RPMI8226 (cell line): ENCODE measurements at places on chromosomes 12 and 14.

DNA sequence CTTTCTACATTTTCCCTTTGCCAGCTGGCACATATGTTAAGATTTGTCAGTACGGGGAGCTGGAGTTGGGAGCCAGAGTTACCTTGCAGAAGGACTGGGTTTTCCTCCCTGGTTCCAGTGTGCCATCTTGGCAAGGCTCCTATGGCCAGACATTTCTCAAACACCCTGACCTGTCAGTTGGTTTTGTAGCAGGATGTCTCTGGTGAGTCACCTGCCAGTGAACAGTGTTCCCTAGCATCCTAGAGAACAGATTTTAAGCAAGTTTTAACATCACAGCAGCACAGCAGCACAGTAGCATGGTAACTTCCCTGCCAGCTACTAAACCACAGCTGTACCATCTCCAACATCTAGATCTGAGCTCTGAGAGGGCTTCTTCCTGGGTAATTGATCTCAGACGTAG, 26.2 kb upstream of the KTN1 start:
- no peak for DNase-seq

DNA sequence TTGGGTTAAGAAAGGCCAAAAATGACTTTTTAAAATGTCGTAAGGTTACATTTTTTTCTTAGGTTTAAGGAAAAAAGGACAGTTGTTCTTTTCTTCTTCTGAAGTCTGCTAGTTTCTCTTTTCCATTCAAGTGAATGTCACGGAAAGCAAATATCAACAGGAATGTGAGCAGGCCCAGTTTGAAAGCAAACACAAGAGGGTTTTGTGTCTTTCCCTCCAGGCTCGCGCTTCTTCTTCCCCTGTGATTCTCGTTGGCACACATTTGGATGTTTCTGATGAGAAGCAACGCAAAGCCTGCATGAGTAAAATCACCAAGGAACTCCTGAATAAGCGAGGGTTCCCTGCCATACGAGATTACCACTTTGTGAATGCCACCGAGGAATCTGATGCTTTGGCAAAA, 85.4 kb downstream of the LRRK2 start:
- DNase-seq, result no peak

- DNase-seq, result no peak
Observed at GRCh38 chr12:12229556-12230092, 37.2 kb downstream of the LRP6 start.

- no peak for DNase-seq
Observed at GRCh38 chr14:100333311-100333710, 10.2 kb downstream of the SLC25A47 start.

DNA sequence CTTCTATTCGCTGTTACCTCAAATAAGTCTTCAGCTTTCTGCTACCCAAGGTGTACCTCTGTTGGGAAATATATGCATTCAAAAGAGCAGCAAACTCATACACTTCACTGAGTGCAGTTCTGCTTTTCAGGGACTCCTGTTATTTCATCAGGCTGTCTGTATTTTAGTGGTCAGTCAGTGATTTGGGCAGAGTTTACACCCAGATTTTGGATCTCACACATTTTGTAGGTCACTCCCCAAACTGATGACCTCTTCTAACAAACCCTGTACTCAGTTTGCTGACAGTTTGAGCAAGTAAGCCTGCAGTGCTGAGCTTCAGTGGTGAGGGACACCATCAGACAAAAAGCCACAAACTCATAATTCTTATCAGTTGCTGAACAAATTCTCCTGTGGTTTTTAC, 8.2 kb upstream of the WASHC4 start:
- no peak for DNase-seq

GRCh38 chr12:130083734-130084133, 78.5 kb upstream of the FZD10 start:
- DNase-seq, result no peak

DNA sequence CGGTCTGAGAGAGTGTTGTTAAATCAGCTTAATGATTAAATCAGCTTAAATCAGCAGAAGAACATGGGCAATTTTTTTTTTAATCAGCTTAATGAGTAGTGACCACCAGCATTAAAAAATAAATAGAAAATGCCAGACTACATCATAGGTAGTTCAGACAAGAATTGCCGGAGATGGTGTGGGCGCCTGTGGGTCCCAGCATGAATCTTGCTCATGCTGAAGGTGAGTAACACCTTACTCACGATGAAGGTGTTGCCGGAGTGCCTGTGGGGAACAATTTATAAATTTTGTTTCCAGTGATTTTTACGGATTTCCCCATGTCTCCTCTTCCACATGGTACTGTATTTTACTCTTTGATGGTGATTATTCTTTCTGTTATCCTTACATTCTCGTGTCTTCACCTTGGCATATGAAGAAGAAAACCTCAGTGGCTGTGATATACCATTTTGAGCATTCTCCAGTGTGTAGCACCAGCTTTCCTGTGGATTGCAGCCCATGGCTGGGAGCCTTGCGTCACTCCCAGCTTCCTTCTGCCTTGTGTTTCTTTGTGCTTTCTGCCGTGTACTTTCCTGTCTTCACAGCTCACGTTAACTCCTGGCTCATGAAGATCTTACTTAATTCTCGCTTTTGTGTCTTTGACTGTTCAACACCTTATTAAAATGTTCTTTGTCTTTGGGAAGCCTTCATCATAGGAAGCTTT, 4.7 kb downstream of the TDRD9 start:
- DNase-seq, result no peak

- DNase-seq, result peak; percentile 52
Observed at GRCh38 chr12:90959538-90960139, 4.7 kb upstream of the CCER1 start.

DNA sequence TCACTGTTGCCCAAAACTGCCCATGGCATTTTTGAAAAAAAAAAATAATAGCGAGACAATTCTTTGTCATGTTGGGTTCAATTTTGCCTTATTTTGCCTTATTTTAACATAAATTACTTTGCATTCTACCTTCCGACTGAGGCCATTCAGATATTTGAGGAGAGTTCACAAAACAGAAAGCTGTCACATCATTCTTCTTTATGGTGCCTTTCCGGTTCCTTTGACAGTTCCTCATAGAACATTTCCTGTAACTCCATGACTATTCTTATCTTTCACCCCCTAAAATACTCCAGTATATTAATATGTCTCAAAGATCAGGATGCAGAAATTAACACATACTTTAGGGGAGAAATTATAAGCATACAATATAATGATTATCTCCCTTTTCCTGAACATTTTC, 476.7 kb downstream of the NOVA1 start:
- no peak for DNase-seq

GRCh38 chr12:116319898-116320621, 42.6 kb upstream of the MED13L start:
- DNase-seq, result peak; percentile 28

DNA sequence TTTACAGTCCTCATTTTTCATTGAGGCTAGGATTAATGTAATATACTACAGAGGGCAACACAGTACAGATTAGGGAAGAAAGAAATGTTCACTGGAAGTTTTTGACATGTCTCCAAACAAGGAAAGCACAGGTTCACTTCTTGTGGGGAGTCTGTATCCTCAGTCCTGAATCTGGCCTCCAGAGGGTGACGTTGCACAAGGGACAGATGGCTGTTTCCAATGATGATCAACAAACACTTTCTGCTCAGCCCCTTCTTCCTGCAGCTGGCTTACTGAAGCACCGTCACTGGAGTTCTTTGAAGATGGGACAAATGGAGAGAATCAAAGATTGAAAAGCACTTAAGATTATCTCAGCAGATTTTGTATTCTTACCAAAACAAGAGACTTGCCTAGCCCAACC, 123.3 kb upstream of the OR4E1 start:
- DNase-seq, result peak; percentile 3

DNA sequence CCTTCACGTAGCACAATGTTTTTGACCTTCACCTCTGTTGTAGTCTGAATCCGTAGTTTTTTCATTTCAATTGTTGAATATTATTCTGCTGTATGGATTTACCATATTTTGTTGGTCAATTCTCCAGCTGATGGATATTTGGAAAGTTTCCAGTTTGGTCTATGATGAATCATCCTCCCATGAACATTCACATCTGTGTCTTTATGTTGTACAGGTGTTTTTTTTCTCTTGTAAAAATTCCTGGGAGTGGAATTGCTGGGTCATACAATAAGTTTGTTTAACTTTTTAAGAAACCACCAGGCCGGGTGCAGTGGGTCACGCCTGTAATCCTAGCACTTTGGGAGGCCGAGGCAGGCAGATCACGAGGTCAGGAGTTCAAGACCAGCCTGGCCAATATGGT, 36.7 kb upstream of the GNG2 start:
- DNase-seq, result no peak

DNA sequence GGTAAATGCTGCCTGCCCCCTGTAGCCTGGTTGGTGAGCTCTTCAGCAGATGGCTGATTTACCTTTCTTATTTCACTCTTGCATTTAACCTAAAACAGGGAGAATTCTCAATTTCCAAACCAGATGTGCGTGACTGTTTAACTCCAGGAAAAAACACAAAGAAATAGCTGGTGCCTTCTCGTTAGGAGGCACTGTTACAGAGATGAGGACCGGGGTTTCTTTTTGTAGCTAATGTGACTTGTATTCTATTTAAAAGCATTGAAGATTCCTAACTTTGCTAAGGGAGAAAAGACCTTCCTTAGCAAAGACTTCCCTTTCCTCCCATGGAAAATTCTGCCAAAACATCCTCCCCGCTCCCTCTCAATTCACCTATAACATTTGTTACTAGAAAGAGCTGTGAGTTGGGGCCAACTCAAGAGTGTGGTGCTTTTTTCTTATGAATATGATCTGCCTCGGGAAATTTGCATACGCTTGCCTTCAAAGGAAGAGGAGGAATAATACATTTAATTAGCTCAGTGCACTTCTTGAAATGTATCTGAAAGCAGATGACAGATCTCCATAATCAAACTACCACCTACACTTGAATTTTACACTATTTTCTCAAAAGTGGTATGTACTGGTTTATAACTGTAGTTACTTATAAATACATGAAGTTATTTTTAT, 102.0 kb upstream of the ARID2 start:
- DNase-seq, result no peak

DNA sequence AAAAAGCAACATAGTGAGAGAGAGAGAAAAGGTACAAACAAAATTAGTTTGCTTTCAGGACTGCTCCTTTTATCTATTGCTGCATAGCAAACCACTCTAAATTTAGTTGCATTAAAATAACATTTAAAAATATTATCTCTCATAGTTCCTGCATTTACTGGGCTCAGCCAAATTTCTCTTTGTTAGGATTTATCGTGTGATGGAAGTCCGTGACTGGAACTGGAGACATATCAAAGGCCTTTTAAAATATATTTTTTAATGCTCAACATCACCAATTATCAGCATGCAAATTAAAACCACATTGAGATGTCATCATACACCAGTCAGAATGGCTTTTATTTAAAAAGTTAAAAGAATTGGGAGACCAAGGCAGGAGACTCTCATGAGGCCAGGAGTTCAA, 107.6 kb upstream of the SYT1 start:
- DNase-seq, result no peak

- DNase-seq, result no peak
Observed at GRCh38 chr12:75190846-75191245, 18.8 kb downstream of the KCNC2 start.

DNA sequence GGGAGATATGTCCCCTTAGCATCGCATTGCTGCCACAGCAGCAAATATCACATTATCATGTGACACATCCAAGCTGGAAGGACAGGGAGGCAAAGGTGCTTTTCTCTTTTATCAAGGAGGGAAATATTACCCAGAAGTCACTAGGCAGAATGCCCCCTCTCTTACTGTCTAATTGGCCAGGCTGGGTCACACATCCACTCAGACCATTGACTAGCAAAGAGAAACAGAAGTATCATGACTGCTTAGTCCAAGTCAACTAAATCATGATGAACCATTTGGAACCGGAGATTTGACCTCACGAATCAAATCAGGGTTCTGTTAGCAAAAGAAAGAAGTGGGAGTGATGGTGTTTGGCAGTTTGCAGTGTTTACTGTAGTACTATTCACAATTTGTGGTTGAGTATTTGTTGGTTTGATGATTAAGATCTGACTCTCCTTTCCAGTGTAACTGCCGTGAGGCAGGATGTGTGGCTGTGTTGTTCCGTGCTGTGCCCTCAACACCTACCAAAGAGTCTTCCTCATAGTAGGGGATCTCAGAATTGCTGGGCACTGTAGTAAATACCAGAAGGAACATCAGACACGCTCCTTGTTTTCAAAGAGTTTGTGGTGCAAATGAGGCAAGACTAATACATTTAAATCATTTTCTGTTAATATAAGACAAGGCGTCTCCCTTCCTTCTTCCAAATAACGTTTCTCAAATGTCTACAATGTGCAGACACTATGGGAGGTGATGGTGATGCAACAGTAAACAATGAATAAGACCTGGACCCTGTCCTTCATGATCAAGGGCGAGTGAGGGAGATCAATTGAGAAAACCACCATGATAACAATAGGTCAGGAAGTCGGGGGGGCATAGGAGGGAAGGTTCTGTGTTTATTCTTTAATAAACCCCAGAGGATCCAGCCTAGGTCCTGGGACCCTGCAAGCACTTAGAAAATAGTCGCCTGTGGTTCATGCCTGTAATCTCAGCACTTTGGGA, 194.4 kb upstream of the CRY1 start:
- DNase-seq, result no peak

DNA sequence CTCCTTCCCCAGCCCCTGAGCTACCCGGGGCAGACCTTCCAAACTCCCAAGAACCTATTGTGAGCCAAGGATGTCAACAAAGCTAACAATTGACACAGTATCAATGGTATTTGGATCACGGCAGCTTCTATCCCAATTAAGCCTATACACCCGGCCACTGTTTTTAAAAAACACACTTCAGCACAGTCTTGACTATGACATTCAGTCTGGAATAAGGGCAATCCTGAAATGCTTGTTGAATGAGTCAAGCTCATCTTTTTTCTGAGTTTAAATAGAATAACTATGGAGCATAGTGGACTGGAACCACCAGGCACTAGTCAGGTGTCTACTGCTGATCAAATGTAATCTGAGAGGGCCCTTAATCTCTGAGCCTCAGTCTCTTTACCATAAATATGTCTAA, 5.7 kb downstream of the DENND5B start:
- DNase-seq, result no peak

- DNase-seq, result no peak
Observed at GRCh38 chr12:38490941-38491340, 174.4 kb downstream of the ALG10B start.

GRCh38 chr12:2623472-2623871, 171.3 kb upstream of the FKBP4 start:
- DNase-seq, result no peak

DNA sequence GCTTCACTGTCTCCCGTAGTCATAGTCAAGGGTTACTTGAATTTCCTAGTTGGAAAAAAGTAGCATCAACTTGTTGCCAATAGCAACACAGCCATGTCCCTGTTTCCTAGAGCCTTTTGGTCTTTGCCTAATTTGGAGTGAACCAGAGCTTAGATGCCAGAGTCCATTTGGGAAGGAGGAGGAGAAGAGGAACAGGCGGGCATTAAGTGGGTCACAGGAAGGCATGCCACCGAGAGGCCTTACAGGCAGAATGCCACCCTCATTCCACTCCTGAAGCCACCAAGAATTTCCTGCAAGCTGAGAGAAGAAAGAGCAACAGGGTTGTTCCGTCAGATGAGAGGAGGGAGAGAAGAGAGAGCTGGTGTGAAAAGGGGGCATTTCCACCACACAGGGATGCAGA, 339.5 kb downstream of the DPF3 start:
- no peak for DNase-seq
